Adrenal gland (tissue), 19 donors: ENCODE measurements at places on chromosomes 11 and 22.

DNA sequence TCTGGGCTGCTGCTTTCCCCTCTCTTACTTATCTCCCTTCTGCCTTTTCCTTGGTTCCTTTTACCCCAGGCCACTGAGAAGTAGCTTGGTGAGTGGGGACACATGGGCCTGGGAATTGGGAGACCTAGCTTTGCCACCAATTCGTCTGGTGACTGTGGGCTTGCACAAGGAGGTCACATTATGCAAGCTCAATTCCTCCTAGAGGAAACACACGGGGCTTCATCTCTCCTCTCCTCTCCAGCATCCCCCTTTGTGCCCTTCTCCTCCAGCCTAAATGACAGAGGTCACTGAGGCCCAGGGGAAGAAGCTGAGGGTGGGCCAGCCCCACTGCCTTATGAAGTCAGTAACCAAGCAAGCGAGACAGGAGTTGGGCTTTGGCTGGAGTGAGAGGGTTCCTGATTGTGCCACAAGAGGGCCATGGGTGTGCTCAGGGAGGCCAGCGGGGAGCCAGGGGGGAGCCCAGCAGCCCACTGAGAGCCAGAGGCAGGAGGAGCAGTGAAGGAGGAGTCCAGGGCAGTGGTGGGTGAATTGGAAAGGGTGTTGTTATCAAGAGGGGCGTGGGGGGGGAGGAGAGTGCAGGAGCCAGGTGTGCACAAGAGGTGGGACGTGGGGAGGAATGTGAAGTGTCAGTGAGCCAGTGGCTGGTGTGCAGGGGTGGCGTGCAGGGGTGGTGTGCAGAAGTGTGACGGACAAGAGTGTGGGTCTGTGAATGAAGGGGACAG lies 2.0 kb downstream of the CLCF1 start:
- DNase-seq = no peak

- DNase-seq = peak; percentile 38
Observed at GRCh38 chr22:50469377-50470305, 5.2 kb downstream of the SBF1 start.

DNA sequence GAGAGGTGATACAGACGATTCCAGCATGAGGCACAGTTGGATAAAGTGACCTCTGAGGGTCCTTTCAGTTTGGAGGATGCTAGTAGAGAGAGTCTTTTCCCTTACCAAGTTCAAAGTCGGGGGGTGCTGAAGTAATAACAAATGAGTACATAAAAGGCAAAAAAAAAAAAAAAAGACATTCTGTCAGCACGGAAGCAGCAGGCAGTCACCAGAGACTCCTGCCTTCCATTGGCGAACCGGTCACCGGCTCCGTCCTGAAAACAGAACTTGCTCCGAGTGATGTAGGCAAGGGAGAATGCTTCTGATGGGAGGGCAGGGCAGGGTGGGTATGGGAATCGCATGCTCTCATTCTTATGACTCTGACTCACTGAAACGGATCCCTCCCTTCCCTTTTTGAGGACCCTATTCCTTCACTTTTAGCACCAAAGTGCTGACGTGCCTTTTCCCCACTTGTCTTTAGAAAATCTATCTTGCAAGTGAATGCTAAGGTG lies 65.9 kb downstream of the PRR5L start:
- peak; percentile 20 for DNase-seq

- DNase-seq = no peak
Observed at GRCh38 chr11:11164334-11164690, 188.7 kb downstream of the CSNK2A3 start.

DNA sequence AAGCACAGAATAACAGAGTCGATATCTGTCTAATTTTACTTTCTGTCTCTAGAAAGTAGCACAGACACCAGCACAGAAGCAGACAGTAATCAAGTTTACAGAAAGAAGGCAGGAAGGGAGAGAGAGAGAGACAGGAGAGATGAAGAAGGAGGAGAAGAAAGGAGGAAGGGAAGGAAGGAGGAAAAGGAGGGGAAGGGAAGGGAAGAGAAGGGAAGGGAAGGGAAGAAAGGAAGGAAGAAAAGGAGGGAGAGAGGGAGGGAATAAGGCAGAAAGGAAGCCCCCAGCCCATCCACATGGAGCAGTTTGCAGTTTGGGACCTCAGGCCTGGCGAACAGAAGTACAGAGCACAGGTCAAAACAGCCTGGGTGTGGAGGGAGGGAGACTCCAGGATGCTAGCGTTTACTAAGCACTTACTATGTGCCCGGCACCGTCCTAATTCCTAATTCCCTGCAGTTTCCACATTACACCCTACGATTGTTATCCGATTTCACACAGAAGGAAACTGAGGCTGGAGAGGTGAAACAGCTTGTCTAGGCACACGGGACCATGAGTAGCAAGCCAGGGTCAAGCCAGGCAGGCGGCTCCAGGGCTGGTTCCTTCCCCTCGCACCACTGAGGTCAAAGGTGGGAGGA lies 46.0 kb upstream of the WNT7B start:
- DNase-seq = no peak

GRCh38 chr22:37817705-37818408 lies 5.3 kb upstream of the GALR3 start:
- peak; percentile 87 for DNase-seq

- DNase-seq = no peak
Observed at GRCh38 chr22:21964234-21964633, 11.6 kb upstream of the PPM1F start.

GRCh38 chr22:48793949-48794348 lies 1033.7 kb downstream of the BRD1 start:
- no peak for DNase-seq

- DNase-seq = no peak
Observed at GRCh38 chr11:117831661-117832415, 7.3 kb upstream of the FXYD2 start.

DNA sequence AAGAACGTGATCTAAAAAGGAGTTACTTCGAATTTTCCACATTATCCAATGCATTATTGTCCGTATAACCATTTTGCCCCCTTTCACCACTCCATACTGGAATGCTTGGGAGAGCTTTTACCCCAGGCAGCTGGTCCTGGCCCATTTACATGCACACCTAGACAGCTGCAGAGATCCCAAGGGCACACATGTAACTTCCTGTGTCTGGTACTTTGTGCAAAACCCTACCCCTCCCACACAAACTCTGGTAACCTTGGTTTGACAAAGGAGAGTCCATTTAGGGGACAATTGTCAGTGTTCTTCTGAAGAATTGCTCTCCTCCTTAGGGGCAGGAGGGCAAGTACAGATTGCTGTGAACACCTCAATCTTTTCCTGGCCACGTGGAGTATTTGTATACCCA lies 57.3 kb upstream of the SORL1 start:
- DNase-seq = no peak

DNA sequence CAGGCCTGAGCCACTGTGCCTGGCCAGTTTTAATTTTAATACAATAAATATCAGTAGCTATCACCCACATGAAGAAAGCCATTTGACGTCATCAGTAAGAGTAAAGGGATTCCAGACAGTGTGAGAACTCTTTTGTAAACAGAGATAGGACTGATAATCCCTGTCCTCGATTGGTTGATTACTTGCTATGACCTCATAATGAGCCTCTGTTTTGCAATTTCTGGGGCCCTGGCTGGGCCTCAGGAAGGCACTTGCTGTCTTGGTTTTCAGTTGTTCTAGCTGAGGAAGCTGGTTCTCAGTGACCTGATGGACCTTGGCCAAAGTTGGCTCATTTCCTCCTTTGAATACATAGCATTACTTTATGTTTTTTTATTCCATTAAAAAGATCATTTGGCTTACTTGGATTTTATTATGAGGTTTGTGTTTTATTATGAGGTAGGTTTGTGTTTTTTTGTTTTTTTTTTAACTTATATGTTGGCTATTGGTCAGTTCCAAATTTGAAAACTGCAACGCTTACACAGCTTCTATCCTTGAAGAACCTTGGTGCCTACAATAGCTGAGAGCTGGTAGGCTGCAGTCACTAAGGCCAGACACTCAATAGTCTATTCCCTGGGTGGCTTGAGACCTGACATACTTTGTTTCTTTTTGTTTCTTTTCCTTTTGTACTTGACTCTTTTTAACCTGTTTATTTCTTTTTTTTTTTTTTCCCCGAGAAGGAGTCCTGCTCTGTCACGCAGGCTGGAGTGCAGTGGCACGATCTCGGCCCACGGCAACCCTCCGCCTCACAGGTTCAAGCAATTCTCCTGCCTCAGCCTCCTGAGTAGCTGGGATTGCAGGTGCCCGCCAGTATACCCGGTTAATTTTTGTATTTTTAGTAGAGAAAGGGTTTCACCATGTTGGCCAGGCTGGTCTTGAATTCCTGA lies 20.0 kb downstream of the MARK2 start:
- DNase-seq = peak; percentile 83

- no peak for DNase-seq
Observed at GRCh38 chr11:86171627-86172026, 72.9 kb upstream of the EED start.

DNA sequence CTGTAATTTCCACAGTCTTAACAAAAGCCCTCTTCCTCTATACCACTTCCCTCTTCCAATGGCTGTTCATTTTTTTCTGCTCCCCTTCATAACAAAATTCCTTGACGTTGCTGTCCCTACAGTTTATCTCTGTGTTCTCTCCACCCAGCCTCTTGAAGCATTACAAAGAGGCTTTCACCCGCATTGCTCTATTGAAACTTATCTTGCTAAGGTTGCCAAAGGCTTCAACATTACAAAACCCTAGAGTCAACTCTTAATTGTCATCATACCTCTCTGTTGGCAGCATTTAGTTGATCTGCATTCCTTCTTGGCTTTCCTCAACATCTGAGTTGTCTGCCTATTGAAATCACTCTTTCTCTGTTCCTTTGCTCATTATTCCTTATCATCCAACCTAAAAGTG lies 1055.7 kb downstream of the JRKL start:
- DNase-seq = no peak

DNA sequence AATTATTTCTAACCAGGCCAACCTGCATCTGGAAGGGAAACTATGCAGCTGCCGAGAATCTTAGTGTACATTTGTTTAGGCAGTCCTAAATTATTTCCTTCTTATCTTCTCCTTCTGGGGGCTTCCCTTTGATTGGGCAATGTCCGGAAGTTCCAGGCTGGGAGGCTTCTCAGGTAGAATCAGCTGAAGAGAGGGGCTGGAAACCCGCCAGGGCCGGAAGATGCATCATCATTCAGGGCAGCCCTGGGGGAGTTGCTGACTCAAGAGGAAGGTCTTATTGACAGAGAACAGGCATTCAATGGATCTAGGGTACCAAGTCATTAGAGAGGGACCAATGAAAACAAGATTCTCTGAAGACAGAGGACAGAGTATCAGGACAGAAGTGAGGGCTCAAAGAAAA lies 150.7 kb downstream of the BLID start:
- DNase-seq = no peak

GRCh38 chr11:47329987-47330931 lies 22.2 kb downstream of the MYBPC3 start:
- DNase-seq = no peak

DNA sequence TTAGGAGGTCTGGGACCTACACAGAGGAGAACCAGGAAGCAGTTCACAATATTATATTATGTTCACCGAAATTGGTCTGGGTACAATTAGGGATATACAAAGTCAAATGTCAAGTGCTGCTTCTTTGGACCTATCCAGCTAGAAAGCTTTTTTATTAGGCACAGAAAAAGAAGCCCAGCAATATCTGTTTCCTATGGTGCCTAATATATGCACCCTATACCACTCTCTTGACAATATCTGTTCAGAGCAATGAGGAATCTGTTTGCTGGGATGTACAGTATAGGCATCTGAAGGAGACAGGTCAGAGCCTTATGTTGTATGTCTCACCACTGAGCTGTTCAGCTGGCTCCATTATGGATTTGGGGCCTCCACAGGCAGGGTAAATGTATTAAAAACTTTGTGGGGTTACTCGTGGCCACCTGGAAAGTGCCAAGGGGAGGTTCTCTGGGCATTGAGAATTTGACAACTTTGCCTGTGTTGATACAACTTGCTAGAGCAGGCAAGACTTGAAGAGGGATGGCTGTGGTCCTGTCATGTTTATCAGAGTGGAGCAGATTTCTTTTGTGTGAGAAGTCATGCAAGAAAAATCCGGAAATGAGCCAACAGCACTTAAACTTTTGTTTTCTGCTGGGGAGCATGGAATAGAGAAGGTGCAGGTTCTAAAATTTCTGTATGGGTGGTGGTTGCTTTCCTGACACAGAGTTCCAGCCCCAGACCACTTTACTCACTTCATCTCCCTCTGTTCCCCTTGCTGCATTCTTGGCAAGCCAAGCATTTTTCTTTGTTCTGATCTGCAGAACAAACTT lies 10.1 kb downstream of the STIM1 start:
- DNase-seq = no peak

DNA sequence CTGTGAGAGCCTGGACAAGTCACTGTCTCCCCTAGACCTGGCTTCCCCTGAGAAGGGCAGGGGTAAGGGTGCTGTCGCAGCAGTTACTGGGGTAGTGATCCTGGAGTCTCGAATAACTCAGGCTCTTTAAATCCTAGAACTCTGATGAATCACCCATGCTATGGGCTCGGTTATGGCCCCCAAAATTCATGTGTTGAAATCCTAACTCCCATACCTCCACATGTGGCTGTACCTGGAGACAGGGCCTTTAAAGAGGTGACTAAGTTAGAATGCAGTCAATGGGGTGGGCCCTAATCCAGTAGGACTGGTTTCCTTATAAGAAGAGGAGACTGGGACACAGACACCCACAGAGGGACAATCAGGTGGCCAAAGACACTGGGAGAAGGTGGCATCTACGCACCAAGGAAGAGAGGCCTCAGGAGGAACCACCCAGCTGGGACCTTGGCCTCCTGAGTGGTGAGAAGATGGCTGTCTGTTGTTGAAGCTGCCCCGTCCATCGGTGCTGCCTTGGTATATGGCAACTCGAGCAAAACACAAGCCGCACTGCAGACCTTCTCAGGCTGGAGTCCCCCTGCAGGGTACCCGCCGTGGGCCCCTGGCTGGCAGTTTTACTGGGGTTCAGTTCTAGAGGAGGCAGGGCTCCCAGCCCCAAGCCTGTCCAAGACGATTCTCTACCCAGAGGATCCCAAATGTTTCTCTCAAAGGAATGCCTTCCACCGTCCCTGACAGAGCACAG lies 48.8 kb upstream of the SHISAL1 start:
- peak; percentile 11 for DNase-seq

DNA sequence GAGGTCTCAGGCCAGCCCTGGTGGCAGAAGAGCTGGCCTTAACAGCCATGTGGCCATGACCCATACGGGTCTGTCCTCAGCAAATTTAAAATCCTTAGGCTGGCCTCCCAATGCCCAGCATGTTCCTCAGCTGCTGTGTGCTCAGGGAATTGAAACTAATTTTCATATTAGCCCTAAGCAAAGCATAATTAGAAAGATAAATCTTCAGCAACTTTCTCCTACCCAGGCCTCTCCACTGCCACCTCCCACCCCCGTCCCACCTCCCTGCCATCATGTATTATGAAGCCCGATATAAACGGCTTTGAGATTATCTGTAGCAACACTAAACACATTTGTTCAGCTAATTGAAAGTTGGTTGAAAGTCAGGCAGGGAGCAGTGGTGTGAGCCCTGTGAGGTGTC lies 178.8 kb upstream of the NTM start:
- no peak for DNase-seq

DNA sequence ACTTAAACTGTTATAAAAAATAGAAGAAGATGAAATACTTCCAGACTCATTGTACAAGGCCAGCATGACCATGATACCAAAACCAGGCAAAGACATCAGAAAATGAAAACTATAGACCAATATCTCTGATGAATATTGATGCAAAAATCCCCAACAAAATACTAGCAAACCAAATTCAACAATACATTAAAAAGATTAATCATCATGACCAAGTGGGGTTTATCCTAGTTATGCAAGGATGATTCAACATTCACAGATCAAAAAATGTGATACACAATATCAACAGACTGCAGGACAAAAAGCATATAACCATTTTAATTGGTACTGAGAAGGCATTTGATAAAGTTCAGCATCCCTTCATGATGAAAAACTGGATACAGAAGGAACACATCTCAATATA lies 824.5 kb upstream of the RAG2 start:
- no peak for DNase-seq

- DNase-seq = no peak
Observed at GRCh38 chr11:33419924-33420323, 162.7 kb downstream of the HIPK3 start.
